ENCODE measurements at places on chromosomes 7 and 10.

- no peak for DNase-seq
- no peak overlapping the region for H3K27ac ChIP-seq
- H3K4me1 ChIP-seq = no peaks in the 10 kb centered on the region
- H3K4me3 ChIP-seq = no peak overlapping the region
Observed at GRCh38 chr10:129386415-129387257, 80.4 kb upstream of the MGMT start.

DNA sequence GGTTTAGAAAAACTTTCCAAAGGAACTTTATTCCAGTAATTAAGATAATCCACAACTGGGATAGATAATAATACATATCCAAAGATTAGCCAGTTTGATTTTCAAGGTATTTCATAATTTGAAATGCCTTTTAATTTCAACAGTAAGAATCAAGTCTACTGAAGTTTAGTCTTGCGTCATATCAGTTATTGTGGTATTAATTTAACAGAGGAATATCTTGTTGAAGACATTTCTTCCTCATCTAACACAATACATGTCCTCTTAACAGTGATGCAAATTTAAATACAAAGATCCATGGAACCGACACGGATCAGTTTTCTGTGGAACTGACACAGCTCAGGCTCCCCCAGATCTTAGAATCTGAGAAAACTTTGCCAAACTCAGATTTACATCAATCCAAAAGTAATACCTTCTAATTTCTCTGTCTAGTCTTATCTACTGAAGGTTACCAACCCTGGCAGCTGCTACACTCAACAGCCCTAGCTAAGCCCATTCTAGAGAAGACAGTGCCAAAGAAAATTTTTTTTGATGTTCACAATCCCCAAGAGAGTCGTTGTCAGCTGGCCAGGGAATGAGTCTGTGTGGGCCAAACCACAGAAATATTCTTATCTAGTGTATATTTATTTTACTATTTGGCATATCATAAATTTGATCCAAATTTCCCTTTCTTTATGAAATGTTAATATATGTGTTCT lies 365.2 kb upstream of the MEOX2 start:
- no peaks in the 10 kb centered on the region for H3K27me3 ChIP-seq
- DNase-seq = no peak
- no peaks in the 10 kb centered on the region for H3K36me3 ChIP-seq
- H3K4me3 ChIP-seq = no peak overlapping the region
- H3K4me1 ChIP-seq = no peaks in the 10 kb centered on the region

DNA sequence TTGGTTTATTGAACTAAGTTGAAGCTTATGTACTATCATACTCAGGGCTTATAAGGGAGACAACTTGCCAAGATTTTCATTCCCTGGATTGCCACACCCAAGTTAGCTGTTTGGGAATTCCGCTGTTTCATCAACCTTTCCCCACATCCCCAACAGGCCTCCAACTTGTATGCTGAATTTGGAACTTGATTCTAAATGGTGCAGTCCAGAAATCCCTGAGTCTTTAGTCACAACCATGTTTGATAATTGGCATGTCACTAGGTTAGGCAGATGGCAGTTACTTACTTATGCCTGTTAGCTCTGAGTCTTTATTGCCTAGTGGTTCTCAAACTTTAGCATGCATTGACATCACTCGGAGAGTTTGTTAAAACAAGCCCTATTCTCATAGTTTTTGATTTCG lies 135.4 kb upstream of the PRPS1L1 start:
- no peak overlapping the region for H3K4me3 ChIP-seq
- H3K36me3 ChIP-seq = no peaks in the 10 kb centered on the region
- DNase-seq = no peak
- no peaks in the 10 kb centered on the region for H3K4me1 ChIP-seq

DNA sequence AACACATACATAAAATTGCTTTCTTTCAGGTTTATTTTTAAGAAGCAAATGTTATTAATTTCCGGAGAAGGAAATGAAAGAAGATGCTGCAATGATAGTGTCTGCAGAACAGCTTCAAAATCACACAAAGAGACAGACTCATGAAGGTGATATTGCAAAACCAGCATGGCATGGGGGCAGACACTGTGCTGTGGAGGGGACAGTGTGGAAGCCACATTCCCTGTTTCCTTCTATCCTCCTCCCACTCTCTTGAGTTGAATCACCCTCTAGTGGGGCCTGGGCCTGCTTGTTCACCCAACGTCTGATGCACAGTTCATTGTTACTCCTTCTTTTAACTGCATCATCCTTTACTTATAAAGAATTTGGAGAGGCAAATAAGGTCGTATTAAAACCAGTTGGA lies 104.0 kb upstream of the INSIG1 start:
- no peaks in the 10 kb centered on the region for H3K36me3 ChIP-seq
- H3K4me1 ChIP-seq = no peaks in the 10 kb centered on the region
- no peak overlapping the region for H3K27ac ChIP-seq
- H3K4me3 ChIP-seq = no peak overlapping the region

DNA sequence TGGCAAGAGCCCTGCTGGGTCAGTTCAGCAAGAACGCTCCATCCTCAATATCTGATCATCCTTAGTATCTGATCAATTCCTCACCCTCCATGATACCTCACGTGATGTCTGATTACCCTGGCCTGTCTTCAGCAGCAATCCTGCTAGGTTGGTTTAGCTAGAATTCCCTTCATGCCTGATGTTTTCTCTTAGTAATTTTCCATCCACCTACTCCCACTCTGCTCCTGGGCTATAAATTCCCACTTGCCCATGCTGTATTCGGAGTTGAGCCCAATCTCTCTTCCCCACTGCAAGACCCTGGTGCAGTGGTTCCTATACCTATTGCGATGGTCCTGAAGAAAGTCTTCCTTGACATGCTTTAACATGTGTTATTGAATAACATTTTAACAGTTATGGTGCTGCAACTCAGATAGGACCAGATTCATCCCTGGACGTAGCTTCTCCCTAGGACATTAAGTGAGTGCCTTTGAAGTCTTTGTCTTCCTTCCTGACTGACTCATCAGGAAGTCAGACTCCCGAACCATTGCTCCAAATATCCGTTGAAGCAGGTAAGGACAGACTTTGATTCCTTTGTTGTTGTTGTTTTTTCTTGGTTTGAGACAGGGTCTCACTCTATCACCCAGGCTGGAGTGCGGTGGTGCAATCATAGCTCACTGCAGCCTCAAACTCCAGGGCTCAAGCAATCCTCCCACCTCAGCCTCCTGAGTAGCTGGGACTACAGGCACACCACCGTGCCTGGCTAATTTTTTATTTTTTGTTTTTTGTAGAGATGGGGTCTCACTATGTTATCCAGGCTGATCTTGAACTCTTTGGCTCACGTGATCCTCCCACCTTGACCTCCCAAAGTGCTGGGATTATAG lies 29.4 kb upstream of the CLDN3 start:
- H3K27me3 ChIP-seq = no peaks in the 10 kb centered on the region
- no peak for DNase-seq
- H3K36me3 ChIP-seq = no peaks in the 10 kb centered on the region
- H3K4me3 ChIP-seq = no peak overlapping the region

GRCh38 chr10:32413513-32413912 lies 32.4 kb upstream of the CCDC7 start:
- no peaks in the 10 kb centered on the region for H3K27me3 ChIP-seq
- H3K4me3 ChIP-seq = no peak overlapping the region
- H3K36me3 ChIP-seq = no peaks in the 10 kb centered on the region
- no peaks in the 10 kb centered on the region for H3K4me1 ChIP-seq
- DNase-seq = no peak
- no peak overlapping the region for H3K27ac ChIP-seq

DNA sequence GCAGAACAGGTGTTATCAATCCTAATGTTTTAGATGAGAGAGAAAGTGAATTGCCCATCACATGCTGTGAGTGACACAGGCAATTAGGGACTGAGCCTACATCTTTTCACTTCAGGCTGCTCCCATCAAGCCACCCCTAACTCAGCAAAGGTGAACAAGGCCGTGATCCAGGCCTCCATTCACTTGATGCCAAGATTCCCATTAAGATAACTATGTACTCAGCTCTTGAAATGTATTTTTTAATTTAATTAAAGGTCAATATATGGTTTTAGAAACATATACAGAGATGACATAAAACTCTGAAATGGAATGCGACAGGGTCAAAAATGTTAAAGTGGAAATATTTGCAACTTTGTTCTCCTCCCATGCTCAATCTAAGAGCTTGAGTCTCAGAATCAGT lies 27.9 kb upstream of the UBE2H start:
- no peaks in the 10 kb centered on the region for H3K4me1 ChIP-seq
- no peaks in the 10 kb centered on the region for H3K27me3 ChIP-seq
- no peaks in the 10 kb centered on the region for H3K36me3 ChIP-seq
- no peak overlapping the region for H3K27ac ChIP-seq
- DNase-seq = no peak

DNA sequence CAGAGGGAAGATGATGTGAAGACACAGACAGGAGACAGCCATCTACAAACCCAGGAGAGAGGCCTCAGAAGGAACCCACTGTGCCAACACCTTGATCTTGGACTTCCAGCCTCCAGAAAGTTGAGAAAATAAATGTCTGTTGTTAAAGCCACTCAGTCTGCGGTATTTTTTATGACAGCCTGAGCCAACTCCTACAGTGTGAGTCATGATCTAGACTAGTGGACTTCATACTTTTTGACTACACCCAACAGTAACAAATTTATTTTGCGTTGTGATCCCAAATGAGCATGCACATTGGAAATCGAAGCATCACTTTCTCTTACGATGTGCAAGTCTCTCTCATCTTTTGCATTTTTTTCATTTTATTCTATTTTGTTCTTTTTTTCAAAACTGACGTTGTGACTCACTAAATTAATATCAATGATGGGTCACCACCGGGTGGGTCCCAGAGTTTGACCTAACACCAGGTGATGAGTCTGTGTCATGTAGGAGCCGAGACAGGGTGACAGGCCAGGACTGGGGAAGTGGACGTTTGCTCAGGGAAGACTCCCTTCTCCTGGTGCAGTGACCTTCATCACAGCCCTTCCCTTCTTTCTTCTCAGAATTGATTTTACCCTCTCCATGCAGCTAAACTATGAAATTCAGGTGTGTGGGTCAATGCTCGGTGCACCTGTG lies 28.9 kb downstream of the PHYH start:
- peak overlapping the region; percentile 29 for H3K27ac ChIP-seq
- no peaks in the 10 kb centered on the region for H3K36me3 ChIP-seq
- no peaks in the 10 kb centered on the region for H3K4me1 ChIP-seq
- no peak for DNase-seq

GRCh38 chr7:130275826-130276297 lies 9.2 kb downstream of the CPA2 start:
- no peaks in the 10 kb centered on the region for H3K4me1 ChIP-seq
- no peak for DNase-seq
- no peak overlapping the region for H3K27ac ChIP-seq
- no peaks in the 10 kb centered on the region for H3K27me3 ChIP-seq
- no peak overlapping the region for H3K4me3 ChIP-seq
